ENCODE measurements at places on chromosomes 12 and 14.

DNA sequence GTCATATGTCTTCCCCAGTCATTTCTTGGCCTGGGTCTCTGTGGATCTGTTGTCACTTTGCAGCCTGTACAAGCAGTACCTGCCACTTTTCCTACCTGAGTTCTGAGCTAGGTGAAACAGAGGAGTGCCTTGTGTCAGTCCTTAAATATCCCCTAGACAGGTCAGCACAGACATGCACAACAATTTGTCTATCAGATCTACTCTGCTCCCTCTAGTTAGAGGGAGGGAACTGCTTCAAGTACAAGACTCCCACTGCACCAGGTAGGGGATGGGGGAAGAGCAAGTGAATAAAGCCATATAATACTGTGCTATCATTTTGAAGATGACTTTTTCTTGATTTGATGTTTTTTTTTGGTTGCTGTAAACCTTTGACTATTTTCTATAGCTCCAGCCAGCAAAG is 39.4 kb downstream of the MIPOL1 start:
- DNase-seq, result no peak

- peak; percentile 5 for DNase-seq
Measured at GRCh38 chr12:94092516-94093241, 55.7 kb upstream of the PLXNC1 start.

DNA sequence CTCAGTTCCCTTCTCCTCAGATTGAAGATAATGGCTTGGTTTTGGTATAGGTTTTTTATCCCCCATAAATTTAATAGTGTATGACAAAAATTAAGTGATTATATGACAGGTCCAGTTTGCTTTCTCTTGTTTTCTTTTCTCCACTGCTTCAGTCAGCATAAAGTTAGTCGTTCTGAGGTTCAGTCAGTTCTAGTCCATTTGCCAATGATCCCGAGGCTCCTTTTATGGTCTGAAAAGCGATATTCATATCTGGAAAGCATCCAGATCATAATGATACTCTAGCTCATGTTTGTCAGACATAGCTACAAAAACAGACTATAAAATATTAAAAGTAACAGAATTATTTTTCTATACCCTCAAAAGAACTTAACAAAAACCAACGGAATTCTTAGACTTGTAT is 67.1 kb upstream of the SLC38A4 start:
- peak; percentile 4 for DNase-seq

- no peak for DNase-seq
Measured at GRCh38 chr12:21828779-21829178, 54.3 kb upstream of the KCNJ8 start.

DNA sequence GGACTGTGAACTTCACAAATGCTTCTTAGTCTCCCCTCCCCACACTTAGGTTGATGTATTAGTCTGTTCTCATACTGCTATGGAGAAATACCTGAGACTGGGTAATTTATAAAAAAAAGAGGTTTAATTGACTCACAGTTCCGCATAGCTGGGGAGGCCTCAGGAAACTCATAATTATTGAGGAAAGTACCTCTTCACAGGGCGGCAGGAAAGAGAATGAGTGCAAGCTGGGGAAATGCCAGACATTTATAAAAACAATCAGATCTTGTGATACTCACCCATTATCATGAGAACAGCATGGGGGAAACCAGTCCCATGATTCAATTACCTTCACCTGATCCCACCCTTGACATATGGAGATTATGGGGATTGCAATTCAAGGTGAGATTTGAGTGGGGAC is 178.8 kb downstream of the SLC38A4 start:
- DNase-seq, result no peak

DNA sequence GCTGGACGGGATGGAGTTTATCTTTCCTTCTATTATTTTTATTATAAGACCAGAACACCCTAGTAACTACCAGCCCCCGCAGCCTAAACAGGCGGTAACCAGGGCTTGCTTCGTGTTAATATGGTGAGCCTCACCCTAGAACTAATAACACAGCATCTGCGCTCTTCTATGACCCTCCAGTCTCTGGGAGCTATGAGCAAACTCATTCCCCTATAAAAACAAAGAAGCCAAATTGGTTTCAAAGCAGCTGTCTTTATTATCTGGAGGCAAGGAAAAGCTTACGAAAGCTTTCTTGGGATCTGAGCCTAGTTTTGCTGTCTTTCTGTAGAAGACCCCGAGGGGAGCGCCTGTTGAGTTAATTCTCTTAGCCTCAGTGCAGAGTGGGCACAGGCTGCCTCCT is 85.0 kb downstream of the TBX5 start:
- no peak for DNase-seq

GRCh38 chr12:13199592-13199991 is 3.1 kb downstream of the EMP1 start:
- DNase-seq, result no peak

DNA sequence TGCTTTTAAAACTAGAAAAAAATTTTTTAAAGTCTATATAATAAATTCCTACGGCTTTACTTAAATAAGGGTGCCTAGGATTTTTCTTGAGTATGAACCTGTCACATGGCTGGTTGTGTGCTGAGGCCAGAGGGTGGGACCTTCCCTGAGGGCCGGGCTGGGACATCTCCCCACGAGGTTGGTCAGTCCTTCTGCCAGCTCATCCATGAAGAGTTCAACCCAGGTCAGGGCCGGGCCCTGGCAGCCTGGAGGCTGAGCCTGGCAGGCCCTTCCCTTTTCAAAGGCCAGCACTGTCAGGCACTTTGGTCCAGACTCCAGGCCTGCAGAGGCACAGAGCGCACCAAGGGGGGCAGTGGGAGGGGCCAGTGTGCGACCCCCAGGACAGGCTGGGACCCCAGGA is 31.7 kb downstream of the TNFAIP2 start:
- no peak for DNase-seq

DNA sequence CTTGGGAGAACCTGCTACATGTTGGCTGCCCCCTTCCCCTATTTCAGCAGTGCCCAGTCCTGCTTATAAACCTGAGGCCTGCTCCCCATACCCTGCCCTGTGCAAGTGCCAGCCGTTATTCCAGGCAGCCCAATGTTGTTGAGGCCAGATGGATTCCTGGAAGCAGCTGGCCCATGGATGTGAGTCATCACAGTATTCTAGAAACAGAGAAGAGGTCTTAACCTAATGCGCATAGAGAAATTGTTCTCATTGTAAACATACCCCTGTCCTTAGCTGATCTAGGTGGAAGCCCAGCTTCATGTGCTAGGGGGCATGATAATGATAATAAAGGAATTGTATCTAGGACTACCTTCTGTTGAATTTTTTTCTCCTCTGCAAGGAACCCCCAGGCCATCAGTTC is 69.7 kb downstream of the TSPAN11 start:
- DNase-seq, result no peak

- no peak for DNase-seq
Measured at GRCh38 chr12:108643941-108644810, 10.5 kb upstream of the SELPLG start.

- DNase-seq, result peak; percentile 88
Measured at GRCh38 chr14:22900081-22900799, 17.2 kb downstream of the REM2 start.

- DNase-seq, result no peak
Measured at GRCh38 chr12:91423693-91424050, 241.1 kb upstream of the DCN start.

DNA sequence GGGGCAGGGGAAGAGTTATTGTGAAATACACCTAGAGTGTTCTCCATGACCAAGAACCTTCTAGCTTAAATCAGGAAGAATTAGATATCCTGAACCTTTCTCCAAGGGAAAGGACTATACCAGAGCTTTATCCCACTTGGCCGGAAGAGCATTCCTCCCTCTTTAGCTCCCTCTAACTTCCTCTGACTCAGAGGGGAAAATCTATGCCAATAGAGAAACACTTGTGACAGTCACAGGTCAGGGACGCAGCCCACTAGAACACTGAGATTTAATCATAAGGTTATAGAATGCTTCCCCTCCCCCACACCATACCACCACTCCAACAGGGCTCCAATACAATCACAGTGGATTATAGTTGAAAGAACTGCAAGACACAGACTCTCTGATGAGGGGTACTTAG is 55.4 kb upstream of the RFX4 start:
- DNase-seq, result no peak

DNA sequence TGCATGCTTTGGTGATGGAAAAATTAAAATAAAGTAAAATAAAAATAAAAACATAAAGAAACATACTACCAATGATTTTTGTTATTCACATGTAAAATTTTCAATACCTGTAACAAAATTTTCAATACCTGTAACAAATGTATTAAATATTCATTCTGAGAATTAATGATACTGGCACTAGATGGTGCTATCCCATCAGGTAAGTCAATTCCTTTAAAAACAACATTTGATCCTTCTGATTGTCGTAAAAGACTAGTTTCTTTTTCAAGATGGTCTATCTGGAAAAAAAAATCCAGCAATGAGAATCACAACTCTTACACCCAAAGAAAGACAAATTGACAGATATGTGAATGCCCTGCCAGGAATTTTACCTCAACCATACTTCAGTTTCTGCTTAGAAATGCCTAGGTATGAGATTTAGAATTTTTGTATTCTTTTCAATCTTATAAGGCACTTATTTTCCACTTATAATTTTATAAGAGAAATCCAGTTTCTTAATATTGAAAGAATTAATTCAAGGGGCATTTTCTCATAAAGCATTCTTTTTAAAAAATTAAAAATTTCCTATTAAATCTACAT is 30.7 kb downstream of the CEP290 start:
- DNase-seq, result peak; percentile 60

GRCh38 chr14:86065407-86065806 is 535.5 kb downstream of the FLRT2 start:
- DNase-seq, result no peak

DNA sequence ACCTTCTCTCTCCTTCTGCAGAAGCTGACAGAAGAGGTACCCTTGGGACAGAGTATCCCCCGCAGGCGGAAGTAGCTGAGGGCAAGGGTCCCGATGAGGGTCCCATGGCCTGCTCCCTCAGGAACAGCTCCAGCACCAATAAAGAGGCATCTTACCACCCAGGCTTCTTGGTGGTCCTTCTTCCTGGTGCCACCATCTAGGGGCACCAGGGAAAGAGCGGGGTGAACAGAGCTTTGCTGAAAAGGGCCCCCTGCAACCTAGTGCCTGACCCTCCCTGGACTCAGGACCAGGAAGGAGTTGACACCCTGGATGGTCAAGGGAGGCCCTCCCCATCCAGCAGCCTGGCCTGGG is 591 bp upstream of the IRF9 start:
- no peak for DNase-seq

DNA sequence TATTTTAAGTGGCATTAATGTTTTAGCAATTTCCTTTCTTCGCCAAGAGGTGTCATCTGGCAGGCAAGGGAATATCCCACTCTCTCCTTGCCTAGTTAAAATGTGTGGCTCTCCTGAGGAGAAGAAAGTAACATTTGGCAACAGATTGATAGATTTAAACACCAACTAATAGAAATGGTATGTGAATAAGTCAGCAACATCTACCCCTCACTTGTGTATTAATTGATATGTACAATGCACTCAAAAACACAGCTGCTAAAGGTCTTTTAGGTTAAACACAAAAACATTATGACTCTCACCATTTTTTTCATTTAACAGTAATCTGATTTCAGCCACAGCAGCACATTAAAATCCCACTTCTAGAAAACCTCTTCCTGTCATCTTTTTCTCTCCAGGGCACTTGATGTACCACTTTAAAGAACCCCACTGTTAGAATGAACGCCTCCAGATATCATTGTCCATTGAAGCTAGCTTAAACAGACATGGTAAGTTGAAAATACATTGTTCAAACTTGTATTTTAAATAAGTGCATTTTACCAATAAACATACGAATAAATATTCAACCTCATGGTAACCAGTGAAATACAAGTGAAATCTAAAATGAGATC is 151.7 kb downstream of the RPAP3 start:
- no peak for DNase-seq

DNA sequence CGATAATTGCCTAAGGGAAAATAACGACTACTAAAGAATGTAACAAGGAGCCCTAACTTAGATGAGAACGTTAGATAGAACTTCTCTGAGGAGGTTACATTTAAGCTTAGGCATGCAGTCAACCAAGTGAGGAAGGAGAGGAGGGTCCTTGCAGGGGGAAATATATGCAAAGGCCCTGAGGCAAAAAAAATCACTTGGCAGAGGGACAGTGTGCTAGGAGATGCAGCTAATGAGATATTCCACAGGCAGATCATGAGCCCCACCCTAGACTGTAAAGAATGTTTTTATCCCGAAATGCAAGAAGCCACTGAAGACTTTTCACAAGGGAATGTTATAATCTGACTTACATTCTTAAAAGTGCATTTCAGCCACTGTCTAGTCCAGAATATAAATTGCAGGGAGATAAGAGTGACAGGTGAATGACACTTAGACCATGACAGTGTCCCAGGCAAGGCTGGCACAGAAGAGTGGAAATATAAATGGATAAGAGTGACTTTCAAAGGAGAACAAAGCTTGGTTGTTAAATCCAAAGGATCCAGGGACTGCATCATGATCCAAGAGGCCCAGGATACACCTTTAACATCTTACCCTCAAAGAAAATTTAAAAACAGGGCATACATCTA is 61.0 kb downstream of the PPM1H start:
- no peak for DNase-seq

DNA sequence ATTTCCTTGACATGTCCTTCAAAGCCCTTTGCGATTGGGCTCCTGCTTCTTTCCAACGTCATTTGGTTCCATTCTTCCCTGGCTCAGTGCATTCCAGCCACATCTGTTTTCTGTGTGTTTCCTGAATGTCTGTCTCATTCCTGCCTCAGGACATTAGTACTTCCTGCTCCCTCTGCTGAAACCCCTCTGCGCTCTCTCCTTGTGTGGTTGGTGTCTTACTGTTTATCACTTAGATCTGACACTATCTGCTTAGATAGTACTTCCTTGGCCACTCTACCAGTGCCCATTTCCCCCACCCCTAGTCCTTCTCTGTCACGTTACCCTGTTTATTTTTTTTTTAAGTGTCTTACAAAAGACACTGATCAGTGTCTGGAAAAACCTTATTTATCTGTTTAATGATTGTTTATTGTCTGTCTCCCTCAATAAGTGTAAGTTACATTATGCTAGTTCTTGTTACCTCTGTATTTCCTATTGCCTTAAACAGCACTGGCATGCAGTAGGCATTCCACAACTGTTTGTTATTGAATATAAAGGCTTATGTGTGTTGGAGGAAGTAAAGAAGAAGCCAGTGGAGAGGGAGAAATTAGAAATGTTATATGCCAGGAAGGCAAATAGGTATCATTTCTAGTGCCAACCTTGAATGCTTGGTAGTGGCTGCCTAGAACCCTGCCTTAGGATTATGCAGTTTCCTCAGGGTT is 21.5 kb downstream of the DYRK2 start:
- DNase-seq, result no peak

DNA sequence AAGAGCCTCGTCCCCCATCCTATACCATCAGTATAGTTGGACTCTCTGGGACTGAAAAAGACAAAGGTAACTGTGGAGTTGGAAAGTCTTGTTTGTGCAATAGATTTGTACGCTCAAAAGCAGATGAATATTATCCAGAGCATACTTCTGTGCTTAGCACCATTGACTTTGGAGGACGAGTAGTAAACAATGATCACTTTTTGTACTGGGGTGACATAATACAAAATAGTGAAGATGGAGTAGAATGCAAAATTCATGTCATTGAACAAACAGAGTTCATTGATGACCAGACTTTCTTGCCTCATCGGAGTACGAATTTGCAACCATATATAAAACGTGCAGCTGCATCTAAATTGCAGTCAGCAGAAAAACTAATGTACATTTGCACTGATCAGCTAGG is 13.6 kb downstream of the ARHGAP5 start:
- no peak for DNase-seq

GRCh38 chr12:23002381-23002780 is 377.4 kb downstream of the ETNK1 start:
- DNase-seq, result peak; percentile 27

GRCh38 chr14:105527826-105528585 is 1.6 kb downstream of the TMEM121 start:
- peak; percentile 91 for DNase-seq
